K562 (cell line): ENCODE measurements at places on chromosomes 3 and 15. TPM values are rescaled to one million over a fixed set of nuclear protein-coding genes. Genes with fewer than 3 reads are reported as not detected.

The PAQR5 gene
- 0.04 TPM in 1 of 2 replicates, not detected in the other for total RNA-seq

The ROPN1 gene
- total RNA-seq = not detected in 2 replicates

- no peak for DNase-seq
These were observed 188.3 kb downstream of the LSAMP start for GRCh38 chr3:116256843-116257485.

- DNase-seq = no peak
These were observed 1770.1 kb downstream of the OTOL1 start for GRCh38 chr3:163266731-163267130.

DNA sequence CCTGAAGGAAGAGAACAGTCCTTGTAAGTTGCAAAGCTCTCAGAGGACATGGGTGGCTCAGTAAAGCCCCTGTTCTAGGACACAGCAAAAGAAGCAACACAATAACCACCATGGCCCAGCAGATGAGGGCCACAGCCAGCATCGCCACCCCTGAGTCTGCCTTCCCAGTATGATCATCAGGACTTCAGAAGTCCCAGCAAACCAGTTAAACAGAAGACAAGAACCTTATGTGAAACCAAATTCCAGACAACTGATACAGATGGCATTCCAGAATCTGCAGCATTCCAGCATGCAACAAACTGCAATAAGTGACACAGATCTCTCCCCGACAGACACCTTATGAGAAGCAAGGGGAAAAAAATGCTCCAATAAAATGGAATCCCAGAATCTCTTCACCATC, 30.4 kb downstream of the SPINK8 start:
- no peak for DNase-seq

DNA sequence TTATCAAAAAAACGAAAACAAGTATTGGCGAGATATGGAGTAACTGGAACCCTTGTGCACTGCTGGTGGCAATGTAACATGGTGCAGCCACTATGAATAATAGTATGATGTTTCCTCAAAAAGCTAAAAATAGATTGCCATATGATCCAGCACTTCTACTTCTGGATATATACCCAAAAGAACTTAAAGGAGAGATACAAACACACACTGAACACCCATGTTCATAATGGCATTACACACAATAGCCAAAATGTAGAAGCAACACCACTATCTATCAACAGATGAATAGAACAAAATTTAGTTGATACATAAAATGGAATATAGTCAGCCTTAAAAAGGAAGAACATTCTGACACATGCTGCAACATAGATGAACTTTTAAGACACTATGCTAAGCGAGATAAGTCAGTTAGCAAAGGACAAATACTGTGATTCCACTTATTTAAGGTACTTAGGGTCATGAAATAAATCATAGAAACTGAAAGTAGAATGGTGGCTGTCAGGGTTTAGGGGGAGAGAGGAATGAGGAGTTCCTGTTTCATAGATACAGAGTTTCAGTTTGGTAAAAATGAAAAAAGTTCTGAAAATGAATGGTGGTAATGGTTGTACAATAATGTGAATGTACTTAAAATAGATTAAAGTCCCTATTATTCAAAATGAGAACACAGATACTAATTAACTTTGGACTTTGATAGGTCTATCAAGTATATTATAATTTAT, 59.4 kb upstream of the IMPG2 start:
- DNase-seq = no peak
